ENCODE measurements at places on chromosomes 12 and 14.

DNA sequence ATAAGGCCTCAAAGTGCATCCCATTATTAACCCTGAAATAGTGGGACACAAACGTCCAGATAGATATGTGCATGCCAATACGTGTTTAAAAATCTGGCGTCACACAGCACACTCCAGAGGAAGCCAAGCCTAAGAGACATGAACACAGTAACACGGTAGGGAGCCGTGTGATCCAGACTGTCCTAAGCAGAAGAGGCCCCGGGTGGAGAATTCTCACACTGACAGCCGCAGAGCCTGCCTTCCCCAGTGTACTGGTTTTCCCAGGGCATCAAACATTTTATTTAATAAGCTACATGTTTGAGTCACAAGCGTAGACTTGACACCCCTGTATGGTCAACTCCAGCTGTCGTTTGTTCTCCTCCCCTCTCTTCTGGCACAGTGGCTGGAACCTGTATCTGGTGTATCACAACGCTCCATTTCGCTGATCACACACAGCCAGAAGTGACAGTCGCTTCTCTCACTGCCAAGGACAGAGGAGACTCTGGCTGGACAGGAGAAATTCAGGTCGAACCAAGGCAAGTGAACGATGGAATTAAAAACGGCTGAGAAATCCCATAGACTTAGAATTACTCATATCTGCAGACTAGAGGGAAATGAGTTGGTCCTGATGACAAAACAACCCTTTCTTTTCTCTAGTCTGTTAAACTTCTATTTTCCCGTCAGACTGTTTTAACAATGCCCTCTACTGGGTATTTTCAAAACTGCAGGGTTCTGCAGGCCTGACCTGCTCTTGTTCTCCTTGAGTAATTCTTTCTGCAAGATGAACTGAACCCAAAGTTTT, 359.9 kb downstream of the RGS6 start:
- peak; percentile 64 for DNase-seq

DNA sequence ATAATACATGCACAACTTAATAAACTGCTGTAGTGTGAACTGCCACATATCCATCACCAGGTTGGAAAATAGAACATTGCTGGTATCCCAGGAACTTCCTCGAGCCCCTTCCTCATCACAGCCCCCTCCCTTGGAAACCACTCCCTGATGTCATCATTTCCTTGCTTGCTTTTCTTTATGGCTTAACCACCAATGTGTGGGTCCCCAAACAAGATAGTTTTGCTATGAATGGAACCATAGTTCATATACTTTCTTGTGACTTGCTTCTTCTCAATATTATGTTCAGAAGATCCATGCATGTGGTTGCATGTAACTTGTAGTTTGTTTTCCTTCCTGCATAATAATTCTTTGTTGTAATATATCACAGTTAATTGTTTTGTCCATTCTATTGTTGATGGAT, 8.9 kb upstream of the WNT5B start:
- DNase-seq, result peak; percentile 63

- DNase-seq, result no peak
Observed at GRCh38 chr12:40310211-40310610, 85.4 kb downstream of the LRRK2 start.

DNA sequence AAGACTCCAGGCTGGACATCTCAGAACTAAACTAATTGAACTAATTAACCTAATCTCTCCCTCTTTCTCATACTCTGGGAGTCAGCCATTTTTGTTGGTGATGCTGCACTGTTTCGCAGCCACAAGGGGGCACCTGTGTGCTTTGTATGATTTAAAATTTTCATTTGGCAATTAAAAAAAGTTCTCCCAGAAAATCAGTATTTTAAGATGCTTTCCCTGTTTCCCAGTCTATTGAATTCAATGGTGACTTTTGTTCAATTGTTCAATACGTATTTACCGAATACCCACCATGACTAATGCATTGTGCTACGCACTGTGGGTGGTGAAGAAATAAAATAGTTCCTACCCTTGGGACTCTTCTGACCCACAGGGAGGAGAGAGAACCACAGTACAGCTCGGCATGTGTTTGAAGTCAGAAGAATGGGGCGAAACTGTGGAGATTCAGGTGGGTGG, 63.7 kb downstream of the ZNF664 start:
- peak; percentile 44 for DNase-seq

GRCh38 chr12:774051-774614, 21.8 kb downstream of the WNK1 start:
- DNase-seq, result no peak

DNA sequence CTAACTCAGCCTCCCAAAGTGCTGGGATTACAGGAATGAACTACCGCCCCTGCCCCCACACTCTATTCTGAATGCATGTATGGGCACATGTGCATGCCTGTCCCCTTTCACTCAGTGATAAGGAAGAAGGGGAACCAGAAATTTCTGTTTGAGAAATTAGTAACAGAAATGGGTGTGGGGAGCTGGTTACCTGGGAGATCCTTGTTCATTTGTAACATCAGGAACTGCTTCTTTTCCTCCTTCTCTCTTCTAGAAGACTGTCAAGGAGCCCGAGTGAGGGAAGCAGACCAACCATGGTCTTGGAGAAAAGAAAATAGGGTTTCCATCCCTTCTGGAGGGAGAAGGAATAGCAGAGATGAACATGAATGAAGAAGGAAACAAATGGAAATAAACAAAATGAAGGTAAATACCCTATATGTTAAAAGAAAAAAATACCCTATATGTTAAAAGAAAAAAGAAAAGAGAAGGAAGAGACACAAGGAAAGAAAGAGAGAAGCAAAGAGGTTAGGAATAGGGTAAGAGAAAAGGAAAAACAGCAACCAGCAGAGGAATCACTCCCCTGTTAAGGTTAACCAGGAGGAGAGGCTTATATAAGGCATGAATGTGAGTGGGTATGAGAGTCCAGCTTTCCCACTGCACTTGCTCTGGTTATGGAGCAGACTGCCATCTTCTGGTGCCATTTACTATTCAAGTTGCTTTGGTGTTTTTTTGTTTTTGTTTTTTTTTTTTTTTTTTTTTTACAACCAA, 3.3 kb downstream of the PPP1R3E start:
- peak; percentile 41 for DNase-seq

GRCh38 chr12:79057540-79057939, 193.0 kb downstream of the SYT1 start:
- DNase-seq, result no peak

DNA sequence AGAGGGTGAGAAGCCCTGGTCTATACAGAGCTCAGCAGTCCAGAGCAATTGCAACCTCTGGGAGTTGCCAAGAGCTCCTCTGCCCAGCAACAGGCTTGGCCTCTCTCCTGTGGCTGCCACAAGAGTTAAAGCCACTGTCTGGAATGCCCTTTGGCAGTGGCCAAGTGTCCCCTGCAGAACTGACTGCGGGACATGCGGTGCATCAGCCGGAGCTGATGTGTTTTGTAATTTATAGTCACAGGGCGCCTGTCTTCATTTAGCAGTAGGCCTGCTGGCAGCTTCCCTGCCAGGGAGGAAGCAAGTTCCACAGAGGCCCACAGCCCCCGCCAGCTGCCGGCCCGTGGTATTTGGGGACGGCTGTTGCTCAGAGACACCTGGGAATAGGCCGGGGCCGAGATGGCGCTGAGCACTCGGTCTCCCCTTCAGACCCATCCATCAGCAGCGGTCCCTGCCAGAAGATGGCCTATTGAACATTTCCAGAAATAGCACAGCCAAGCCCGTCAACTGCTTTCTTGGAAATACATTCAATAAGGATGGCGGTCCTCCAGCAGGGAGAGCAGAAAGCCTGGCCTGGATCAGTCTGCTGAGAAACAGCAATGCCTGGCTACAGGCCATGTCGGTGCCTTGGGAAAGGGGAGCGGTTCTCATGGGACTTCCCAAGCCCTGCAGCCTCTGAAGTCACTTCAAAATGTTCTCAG, 217.4 kb downstream of the CRADD start:
- no peak for DNase-seq

DNA sequence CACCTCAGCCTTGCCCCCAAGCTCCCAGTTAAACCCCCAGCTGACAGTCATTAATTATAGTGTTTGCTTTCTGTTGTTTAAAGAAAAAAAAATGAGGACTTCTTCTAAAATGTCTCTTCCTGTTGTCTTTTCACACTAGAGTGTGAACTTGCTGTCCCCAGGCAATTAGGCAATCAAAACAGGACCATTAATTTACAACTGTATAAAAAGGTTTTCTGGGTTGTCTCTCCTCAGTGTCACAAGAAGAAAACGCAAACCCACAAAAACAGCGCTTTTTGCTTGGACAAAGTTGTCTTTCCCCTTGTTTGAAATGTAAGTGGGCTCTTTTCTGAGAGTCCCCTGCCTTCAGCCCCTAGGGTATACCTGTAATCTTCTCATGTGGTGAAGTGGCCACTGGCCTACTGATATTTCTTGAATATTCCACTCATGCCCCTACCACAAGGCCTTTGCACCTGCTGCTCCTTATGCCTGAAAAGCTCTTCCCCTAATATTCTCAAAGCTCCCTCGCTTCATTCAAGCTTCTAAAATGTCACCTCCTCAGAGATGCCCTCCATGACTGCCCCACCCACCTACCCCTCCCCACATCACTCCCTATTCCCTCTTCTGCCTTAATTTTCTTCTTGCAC, 158.9 kb upstream of the PWP1 start:
- DNase-seq, result no peak

DNA sequence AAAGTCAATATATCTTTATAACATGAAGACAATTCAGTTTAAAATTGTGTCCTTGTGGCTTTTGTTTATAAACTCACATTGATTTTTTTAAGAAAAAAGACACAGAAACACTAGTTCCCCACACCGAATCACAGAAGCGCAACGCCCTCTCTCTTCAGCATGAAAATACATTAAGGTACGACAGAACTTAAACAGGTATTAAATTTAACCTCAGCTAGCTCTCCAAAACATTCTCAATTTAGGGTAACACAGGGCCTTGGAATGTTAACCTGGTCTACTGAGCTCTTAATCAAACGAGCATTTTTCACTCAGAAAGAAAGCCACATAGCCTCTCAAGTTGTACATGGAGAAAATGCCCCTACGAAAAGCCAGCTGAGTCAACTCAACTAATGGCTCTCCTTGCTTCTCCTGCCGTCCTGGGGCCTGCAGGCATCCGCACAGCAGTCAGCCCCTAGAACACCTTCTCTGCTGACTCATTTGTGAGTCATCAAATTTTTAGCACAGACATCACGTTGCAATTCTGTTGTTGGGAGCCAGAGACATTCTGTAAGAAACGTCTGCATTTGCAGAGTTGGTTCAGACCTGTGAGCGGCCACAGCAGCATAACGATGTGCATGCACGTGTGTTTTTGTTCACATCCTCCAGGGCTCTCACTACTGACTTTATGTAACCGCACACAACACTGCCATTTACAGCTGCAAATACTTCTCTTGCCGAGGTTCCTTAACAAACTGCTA, 141.6 kb downstream of the ITPR2 start:
- DNase-seq, result no peak

GRCh38 chr12:40970320-40970907, 217.7 kb upstream of the PDZRN4 start:
- DNase-seq, result peak; percentile 1

DNA sequence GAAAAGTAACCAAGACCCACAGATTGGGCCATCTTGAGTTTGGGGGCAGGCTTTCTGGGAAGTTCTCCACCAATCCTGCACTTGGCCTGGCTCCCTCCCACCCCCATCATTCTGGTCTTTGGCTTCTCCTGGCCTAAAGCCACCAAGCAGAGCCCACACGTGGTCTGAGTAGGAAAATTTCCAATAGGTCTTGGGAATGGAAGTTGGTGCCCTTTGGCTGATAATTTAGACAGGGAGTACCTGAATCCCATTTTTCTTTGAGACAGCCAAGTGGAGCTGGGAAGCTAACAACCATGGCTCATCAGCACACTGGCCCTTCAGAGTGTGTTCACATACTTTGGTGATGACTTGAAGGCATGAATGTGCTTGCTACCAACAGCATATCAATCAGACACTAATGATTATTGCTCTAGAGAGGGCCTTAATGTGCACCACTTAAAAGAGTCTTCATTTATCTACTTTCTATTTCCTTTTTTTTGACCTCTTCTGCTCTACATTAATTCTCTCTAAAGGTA, 156.0 kb downstream of the EGLN3 start:
- no peak for DNase-seq

GRCh38 chr12:31929027-31929526, 30.1 kb upstream of the RESF1 start:
- DNase-seq, result no peak

DNA sequence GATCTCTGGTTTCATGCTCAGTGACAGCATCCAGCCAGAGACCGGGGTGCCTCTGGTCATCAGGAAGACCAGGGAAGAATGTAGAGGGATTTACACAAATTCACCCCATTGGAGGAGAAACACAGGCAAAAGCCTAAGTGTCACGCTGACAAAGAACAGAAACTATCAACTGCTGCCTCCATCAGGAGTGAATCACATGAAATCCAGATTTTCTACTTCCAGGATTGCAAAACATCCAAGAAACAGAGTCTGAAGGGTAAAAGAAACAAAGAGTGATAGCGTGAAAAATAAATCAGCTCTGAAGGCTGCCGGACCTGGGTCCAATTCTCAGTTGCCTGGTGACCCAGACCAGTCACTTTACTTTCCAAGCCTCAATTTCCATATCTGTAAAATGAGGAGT, 136.1 kb upstream of the MAP1LC3B2 start:
- DNase-seq, result no peak

DNA sequence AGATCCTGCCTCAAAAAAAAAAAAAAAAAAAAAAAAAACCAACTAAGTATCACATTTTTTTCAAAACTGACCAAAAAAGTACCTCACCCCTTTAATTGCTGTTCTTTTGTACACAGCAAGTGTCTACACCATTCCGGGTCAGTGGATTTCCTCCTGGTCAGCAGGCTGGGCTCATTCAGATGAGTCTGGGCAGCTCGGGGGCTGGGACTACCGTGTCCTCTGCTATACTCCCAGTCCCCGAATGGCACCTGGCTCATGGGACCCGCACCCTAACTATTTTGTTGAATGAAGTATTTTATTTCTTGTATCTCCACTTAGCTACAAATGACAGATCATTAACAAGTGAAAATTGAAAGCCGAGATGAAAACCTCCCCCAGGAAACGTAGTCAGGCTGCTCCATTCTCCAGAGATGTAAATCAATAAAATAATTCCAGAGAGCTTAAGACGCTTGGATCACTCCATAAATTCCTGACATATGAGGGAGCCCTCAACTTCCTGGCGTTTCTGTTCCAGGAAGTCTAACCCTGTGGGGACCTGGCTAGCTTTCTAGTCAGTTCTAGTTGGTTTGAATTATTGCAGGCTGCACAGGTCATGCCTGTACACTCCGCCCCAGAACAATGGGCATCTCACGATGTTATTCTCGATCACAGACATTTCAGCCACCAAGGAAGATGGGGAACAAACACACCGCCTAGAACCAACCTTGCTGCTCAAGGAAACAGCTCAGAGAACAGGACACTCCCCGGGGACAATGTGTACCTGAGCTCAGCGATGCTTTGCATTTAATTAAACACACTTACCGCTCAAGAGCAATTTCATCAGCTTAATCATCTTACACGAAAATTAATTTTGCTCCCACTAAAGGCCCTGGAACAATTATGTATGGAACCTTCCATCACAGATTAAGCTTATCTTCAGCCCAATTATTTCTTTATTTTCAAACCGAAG, 76.3 kb downstream of the RIMBP2 start:
- DNase-seq, result no peak

- DNase-seq, result no peak
Observed at GRCh38 chr12:18168016-18168415, 78.0 kb upstream of the RERGL start.

GRCh38 chr12:85509081-85509856, 229.2 kb downstream of the ALX1 start:
- DNase-seq, result no peak

GRCh38 chr14:34450958-34451357, 11.1 kb downstream of the SPTSSA start:
- no peak for DNase-seq
